ENCODE measurements at places on chromosomes 3 and 15.

DNA sequence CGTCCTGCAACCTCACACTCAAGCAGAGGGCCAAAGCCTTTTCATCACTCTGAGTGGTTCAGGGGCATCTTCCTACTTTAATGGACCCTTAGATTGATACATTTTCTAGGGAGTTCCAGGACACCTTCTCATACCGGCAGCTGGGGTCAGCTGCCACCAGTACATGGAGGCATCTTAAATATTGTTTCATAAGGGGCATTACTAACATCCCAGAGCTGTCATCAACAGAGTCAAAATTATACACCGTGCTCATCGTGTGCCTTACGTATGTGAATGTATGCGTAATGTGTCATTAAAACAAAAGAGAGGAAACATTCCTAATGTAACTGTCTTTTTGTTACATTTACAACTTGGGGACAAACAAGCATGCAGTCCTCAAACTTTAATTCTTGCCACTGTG, 57.9 kb downstream of the ARNT2 start:
- no peak for DNase-seq

DNA sequence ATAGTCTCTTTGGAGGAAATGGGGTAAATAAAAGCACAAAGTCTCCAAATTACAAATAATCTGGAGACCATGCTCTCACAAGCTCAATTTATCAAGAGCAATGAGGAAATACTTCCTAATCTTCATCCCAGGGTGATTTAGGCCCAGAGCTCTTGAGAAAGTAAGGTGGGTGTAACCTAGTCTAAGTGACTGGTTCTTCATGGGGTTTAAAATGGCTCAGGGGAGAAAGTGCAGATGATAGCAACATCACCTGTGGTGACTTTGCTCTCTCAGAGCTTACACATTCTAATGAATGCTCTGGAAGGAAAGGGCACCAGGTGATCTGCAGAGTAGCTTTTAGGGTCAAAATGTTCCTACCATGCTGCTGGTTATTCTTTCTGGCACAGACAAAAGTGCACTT, 118.4 kb upstream of the TP63 start:
- DNase-seq = no peak

DNA sequence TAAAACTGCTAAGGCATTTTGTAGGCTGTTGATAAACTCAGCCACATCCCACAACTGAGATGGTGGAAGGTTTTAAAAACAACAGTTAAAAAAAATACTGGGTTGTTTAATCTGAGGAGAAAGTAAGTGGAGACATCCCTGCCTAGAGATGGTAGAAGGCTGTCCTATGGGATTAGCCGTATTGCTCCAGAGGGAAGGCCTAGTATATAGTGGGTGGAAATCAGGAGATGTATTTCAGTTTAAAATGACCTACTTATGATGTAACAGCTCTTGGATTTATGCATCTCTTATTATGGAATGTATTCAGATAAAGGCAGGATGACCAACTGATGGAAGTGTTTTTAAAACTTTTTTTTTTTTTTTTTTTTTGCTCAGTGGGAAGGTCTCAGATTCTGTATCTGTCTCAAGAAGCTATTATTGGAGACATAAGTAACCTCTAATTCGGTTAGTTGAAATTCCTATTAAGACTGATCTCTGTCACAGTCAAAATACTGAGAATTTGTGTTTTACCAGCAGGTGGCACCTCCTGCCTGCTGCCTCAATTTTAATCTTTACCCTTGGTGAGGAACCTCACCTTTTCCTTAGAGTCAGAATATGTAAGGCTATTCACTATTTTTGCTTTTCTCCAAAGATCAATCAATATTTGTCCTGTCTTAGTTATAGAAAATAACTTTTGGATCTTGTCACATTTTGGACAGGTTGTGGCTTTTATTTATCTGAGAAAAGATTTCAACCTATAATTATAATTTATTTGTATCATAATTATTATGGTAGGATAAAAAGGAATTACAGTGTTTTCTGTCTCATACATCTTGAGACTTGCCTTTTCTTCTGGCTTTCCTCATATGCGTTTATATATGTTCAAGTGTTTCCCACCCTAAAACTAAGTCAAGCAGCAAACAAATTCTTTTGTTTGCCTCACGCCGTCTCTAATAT, 63.0 kb downstream of the VPS8 start:
- peak; percentile 32 for DNase-seq

- DNase-seq = peak; percentile 99
These were observed 127.0 kb downstream of the CHSY1 start for GRCh38 chr15:101124731-101125451.

DNA sequence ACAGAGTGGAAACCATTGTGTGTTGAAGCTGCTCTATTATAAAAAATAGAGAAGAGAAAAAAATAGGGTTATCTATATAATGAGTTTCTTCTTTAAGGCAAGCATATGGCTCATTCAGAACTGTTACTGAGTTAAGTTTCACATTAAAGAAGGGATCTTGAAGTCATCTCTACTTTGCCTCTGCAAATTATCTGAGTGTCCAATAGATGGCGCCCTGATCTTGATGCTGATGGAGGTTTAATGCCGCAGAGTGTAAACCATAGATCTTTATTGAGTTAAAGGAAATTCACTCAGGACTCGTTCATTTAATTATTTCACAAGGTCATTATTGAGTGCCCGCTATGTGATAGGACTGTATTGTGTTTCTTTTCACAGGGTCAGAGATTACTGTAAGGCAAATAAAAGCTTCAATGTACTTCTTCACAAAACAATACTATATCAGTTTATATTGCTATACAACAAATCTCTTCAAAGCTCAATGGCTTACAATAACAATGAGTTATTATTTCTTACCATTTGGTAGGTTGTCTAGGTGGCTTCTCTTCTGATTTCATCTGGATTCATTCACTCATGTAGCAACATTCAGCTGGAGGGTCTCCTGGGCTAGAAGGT, 171.4 kb downstream of the NSUN3 start:
- DNase-seq = peak; percentile 44

DNA sequence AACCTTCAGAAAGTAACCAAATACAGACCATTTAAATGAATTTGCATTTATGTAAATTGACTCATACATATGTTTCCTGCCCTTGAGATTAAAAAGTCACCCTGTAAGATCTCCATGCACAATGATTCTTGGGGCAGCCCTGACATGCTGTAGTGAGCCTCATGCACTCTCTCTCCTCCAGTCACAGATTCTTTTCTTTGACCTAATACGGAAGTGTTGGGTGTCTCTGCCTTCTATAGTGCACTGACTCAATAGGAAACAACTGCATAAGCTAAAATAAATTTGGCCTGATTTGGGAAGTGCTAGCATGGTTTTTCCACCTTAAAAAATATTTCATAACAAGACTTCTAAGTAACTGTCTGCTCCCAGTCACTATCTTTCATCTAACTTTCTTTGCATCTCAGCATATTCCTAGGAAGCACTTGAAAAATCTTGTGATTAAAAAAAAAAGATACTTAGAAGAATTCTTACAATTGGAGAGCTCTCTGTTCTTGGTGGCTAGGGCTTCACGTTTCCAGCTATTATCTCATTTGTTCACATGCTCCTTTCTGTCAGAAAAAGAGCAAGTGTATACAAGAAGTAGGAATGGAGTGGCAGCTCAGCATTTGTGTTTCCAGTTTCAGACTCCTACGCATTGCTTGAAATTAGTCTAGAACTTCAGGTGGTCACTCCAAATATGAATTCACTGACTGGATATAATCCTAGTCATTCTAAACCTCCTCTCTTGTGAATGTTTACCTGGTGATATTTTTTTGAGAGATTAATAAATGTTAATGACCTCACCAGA, 207.9 kb upstream of the COL8A1 start:
- DNase-seq = peak; percentile 36

Measured in IMR-90 (cell line).